ENCODE measurements at places on chromosomes 5 and 9. TPM values are rescaled to one million over a fixed set of nuclear protein-coding genes. Genes with fewer than 3 reads are reported as not detected.

- peak; percentile 84 for DNase-seq
Measured at GRCh38 chr9:114089206-114089840, 9.8 kb downstream of the KIF12 start.

GRCh38 chr5:149271195-149271715 is 404 bp upstream of the AFAP1L1 start:
- no peak for DNase-seq

GRCh38 chr5:112203229-112203628 is 215.8 kb downstream of the EPB41L4A start:
- DNase-seq, result no peak

DNA sequence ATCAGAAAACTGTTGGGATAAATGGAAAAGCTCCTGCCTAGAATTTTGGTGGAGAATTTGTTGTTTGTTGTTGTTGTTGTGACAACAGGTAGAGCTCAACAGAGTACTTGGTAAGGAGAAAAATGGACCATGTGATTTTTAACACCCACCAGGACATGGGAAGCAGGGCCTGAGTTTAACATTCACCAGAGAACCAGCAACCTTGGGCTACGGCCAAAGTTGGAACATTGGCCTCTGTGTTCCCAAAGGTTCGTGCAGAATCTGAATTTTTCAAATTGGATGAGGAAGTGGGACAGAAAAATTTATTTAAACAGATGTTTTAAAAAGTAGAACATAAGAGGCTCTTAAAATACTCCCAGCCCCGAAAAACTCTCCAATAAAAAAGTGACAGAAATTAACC is 127.0 kb downstream of the GNA14 start:
- DNase-seq, result no peak

DNA sequence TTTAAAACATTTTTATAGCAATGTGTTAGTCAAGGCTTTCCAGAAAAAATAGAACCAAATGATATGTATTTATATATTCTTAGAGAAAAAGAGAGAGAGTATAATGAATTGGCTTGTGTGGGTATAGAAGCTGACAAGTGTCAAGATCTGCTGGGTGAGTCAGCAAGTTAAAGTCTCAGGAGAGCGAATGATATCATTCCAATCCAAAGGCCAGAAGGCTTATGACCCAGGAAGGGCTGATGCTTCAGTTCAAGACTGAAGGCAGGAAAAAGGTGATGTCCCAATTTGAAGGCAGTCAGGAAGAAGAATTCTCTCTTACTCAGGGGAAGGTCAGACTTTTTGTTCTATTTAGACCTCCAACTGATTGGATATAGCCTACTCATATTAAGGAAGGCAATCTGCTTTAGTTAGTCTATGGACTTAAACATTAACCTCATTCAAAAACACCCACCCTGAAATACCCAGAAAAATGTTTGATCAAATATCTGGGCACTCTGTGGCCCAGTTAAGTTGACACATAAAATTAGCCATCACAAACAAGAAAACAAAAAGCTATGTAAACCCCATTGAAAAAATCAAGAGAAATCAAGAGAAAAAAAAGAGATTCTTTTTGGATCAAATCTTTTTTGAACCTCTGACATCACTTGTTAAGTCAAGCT is 189.6 kb downstream of the PIK3R1 start:
- no peak for DNase-seq

GRCh38 chr5:32274548-32275395 is 38.0 kb downstream of the MTMR12 start:
- DNase-seq, result no peak

DNA sequence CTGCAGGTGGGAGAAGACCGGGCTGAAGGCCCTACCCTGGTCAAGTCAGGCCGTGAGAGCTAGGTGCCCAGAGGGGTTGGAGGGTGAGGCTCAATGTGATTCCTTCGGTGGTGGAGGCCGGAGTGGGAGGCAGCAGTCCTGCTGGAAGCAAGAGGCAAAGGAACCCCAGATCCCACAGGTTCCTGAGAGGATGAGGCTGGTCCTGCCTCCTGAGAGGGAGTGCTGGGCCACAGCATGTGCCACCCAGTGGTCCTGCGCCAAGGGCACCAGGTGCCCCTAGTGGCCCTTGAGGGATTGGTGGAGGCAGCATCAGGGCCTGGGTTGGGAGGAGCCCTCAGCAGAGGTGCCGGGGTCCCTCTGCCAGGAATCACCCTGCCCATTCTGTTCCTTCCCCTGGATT is 59.1 kb downstream of the BARX1 start:
- DNase-seq, result no peak

FBN2 gene
- total RNA-seq, result 1.4 TPM

IL31RA gene
- total RNA-seq, result not detected

DNA sequence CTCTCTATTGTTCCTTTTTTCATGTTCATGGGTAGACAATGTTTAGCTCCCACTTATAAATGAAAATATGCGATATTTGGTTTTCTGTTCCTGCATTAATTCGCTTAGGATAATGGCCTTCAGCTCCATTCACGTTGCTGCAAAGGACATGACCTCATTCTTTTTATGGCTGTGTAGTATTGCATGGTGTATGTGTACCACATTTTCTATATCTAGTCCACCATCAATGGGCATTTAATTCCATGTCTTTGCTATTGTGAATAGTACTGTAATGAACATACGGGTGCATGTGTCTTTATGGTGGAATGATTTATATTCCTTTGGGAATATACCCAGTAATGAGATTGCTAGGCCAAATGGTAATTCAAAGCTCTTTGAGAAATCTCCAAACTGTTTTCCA is 392.0 kb downstream of the EFNA5 start:
- no peak for DNase-seq

PFN3 gene
- not detected for total RNA-seq

GRCh38 chr5:127961763-127962145 is 121.8 kb upstream of the SLC12A2 start:
- DNase-seq, result no peak

DNA sequence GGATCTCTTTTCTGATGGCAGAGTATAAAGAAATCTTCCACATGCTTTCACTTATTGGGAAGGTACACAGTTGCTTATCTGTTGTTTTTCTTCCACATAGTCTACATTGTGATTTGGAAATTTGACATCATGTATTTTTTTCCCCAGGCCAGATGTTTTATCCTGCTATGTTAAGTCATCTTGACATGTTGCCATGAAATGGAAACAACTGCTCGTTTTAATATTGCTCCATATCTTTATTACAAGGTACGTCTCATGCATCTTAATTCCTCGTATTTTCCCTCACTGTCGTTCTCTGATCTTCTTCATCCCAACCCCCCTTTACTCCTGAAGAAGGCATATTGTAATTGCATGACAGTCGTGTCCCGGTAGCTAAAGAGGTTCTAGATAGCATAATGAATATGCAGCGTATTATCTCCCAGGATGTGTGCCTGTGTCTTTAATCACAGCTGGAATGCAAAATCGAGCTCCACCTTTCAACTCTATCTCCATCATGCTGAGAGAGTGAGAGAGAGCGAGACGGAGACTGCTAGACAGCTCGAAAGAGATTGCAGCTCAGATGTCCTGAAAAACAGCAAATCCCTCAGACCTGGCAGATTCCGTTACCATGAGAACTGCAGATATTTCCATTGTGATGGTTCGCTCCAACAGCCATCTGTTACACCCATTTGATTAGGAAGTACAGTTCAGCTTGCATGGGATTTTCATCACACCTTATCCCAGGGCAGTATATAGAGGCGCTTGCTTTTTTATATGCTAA is 281.7 kb downstream of the TMEM38B start:
- no peak for DNase-seq

DNA sequence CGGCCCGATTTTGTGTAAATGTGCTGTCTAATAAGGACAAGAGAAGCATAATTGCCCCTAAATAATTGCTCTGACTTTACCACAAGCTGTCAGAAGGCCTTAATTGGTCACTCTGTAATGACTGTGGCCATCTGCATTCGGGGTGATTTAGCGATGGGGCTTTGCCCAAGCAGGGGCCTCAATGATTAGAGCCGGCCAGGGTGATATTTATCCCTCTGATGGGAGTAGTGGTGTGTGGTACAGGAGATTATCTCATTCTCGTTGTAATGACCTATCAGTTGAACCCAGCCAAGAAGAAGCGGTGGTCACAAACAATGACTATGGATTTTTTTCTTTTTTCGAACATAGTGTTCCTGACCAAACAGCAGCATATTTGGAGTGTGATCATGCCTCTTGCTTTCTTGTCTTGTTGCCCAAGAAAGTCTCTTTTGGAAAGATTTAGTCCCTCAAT is 72.0 kb upstream of the SAP30L start:
- DNase-seq, result no peak

Data from mesenteric fat pad (tissue), 1 donor.